CD4-positive, alpha-beta memory T cell (primary cell): ENCODE measurements at places on chromosomes 3 and 15.

DNA sequence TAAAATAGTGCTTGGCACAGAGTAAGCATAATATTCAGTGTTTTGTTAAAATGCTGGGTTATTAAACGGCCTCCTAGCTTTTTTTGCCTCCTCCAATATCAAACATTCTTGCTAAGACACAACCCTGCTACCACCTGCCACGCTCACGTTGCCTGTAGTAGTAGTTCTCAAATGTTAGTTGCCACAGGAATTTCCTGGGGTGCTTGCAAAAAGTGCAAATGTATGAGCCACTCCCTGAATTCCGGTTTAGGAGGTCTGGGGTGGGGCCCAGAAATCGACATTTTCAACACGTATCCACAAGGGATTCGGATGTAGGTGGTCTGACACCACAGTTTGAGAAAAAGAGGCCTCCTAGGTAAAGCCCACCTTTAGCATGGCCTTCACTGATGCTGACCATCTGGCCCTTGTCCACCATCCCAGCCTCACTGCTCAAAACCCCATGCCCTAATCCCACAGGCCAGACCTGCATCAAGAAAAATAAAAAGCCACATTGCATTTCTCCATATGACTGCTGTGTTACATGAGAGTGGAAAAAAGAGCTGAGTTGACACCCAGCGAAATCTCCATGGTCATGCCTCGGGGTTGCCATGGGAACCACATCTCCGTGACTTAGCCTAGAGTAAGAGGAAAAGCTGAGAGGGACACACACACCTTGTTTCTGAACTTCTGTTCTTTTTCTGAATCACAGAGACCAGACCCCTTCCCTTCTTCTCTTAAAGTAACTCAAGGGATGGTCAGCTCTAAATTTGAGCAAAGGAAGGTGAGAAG lies 116.4 kb upstream of the HES1 start:
- no peak for DNase-seq

DNA sequence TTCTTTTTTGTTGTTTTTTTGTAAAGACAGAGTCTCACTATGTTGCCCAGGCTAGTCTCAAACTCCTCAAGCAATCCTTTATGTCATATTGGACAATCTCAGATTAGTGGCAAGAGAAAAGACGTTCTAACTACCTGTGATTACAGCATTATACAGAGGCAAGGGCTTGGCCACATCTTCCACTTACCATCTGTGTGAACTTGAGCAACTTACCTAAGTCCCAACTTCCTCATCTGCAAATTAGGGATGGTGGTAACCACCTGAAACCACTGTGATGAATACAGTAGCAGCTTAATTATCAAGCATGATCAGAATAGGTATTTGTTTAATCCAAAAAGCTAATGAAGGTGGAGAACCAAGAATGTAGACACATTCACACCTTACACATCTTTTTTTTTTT lies 16.1 kb downstream of the LRRC2 start:
- DNase-seq, result no peak

GRCh38 chr3:51916418-51916817 lies 13.3 kb upstream of the IQCF1 start:
- no peak for DNase-seq

- DNase-seq, result no peak
These were observed 13.9 kb downstream of the CRYBG3 start for GRCh38 chr3:97835761-97836160.

- no peak for DNase-seq
These were observed 135.5 kb downstream of the STT3B start for GRCh38 chr3:31668242-31668641.

DNA sequence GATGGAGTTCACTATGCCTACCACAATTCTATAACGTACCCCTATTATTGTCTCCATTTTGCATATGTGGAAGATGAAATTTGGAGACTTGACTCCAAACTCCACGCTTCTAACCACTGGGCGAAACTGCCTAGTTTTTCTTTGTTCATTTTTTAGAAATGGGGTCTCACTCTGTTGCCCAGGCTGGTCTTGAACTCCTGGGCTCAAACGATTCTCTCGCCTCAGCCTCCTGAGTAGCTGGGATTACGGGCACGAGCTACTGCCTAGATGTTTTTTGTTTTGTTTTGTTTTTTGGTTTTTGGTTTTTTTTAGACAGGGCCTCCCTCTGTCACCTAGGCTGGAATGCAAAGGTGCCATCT lies 584 bp upstream of the RPL32 start:
- no peak for DNase-seq

DNA sequence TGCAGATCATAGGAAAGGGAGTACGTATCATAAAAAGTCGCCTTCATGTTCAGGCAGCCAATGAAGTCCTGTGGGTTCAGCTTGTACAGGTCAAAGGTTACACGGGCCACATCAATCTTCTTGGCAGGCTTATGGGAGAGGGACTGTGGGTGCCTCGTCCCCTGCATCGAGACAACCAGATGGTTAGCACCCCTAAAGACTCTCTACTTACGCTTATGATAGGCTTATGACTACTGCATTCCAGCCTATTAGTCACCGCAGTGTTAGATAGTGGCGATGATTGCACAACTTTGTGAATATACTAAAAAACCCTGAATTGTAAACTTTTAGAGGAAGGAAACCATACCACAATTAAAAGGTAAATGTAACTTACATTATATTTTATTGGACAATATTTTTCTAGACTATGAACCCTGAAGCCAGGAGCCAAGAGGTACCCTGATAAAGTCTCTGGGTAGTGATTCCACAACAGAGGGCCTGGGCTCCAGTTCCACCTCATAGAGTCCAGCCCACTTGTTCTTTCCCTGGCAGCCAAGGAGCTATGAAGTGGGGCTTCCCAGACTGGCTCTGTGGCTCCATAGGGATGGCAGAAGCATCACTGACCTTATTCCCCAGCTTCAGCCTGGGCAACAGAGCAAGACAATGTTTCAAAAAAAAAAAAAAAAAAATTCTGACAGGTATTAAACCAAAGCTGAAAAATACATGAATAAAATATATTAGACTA lies 2.5 kb upstream of the FANCD2 start:
- DNase-seq, result no peak

GRCh38 chr3:48789665-48790064 lies 58.0 kb downstream of the PRKAR2A start:
- no peak for DNase-seq

GRCh38 chr3:134002306-134002705 lies 27.4 kb downstream of the SLCO2A1 start:
- DNase-seq, result no peak

- no peak for DNase-seq
These were observed 108.9 kb upstream of the TRIM42 start for GRCh38 chr3:140568842-140569520.

DNA sequence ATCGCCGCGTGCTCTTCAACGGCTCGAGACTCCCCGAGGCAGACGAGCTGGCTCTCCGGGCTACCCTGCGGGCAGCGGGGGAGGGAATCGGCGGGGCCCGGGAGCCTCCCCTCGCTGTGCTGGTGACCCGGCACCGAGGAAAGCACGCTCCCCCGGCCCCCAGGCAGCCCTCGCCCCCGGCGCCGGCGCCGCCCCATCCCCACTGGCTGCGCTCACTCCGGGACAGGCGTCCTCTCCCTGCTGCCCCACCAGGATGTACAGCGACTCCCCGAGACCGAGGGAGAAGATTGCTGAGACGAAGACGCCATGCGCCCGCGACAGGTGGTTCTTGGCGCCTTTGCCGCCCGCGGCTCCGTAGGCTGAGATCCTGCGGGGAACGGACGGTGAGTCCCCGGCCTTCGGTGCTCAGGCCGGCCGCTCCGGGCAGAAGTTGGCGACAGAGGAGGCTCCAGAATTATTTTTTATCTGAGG lies 1.7 kb downstream of the LTK start:
- peak; percentile 28 for DNase-seq

DNA sequence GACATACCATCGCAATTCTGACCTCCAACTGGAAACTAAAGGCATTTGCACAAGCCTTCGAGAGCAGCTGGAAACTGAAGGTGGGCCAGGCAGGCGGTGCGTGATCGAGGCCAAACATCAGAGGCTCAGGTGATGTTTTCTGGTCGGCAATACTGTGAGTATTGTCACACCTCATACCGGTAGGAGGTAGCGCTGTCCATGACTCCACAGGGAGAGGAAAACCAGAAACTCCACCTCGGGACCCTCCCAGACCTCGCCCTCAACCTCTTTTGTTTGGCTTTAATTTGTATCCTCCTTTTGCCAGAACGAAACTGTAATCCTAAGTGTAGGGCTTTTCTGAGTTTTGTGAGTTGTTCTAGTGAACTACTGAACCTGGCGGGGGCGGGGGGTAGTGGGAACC lies 43.6 kb downstream of the LDHAL6B start:
- no peak for DNase-seq

- DNase-seq, result no peak
These were observed 409.7 kb downstream of the MAGI1 start for GRCh38 chr3:65628978-65629377.

GRCh38 chr3:102827386-102827785 lies 392.6 kb downstream of the ZPLD1 start:
- no peak for DNase-seq

DNA sequence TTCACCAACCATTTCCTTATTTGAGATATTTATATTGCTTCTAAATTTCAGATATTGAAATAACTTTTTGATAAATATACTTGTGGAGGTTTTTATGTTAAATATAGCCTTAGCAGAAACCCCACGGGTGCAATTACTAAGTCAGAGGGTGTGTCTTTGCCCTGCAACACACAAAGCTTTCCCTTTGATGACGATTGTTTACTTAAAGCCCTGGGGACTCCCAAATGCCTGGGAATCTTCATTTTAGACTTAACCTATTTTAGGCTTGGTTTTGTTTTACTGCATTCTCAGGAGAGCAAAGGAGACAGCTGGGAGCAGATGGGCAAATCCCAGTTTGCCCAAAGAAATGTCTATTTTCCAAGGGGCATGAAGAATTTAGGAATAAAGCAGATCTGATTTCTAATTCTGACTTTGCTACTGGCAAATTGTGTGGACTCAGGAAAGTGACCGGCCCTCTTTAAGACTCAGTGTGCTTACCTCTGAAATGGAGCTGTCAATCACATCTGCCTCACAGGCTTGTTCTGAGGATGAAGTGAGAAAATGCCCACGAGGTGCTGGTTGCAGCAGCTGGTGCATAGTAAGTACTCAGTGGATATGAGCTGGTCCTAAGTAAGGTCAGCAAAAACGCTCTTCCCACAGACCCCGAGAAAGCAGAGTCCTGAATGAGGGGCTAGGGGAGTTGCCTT lies 49.3 kb upstream of the CA12 start:
- DNase-seq, result no peak

GRCh38 chr3:28669870-28670269 lies 321.2 kb upstream of the AZI2 start:
- no peak for DNase-seq

- DNase-seq, result no peak
These were observed 22.9 kb upstream of the TNFSF10 start for GRCh38 chr3:172546105-172546504.

- DNase-seq, result no peak
These were observed 72.6 kb upstream of the CDIN1 start for GRCh38 chr15:36506733-36507356.

- no peak for DNase-seq
These were observed 181.9 kb upstream of the UBE2E1 start for GRCh38 chr3:23623844-23624243.

DNA sequence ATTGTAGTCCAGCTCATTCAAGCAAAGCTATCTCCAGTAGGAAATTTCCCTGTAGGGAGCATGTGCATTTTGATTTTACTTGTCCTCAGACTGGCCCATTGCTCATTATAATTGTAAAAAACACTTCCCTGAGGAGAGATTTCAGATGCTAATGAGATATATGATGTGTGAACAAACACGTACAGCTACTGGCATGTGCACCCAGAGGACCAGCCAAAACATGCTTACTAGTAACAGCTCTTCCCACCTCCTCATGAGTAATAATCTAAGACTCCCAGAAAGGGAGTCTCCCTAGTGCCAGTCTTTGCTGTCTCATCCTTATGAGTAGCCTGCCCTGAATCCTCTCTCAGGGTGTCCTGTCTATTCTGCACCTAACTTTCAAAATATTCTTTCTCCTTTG lies 43.4 kb downstream of the FBXO22 start:
- DNase-seq, result no peak

DNA sequence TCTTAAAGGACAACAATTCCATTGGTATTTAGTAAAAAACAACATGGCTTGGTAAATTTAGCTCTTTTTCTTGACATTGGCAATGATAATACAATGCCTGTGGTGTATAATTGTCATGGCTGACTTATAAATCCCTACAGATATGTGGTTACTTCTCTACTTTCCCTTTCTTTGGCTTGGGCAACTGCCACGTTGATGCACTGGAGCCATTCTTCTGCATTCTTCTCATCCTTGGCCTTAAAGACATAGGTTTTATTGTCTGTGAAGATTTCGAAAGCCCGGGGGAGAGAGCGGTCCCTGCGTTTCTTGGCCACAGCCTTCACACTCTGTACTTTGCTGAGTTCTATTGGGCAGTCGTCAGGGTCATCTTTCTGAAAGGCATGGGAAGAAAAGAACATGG lies 101.1 kb upstream of the CCNL1 start:
- no peak for DNase-seq

DNA sequence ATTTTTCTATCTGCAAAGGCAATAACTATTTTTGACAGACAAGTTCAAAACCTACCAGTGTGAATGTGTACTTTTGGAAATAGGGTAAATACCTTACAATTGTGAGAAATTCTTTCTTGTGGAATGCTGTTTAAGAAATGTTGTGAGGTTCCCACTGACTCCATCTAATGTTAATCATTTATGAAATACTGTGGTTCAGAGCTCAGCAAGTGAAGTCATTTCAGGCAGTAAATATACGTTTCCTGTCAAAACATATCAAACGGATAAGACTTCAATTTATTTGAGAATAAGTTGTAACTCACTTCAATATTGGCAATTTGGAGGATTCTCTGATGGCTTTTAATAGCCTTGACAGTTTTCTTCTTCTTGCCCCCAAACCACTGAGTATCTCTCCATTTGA lies 16.4 kb downstream of the TAFA4 start:
- DNase-seq, result no peak

DNA sequence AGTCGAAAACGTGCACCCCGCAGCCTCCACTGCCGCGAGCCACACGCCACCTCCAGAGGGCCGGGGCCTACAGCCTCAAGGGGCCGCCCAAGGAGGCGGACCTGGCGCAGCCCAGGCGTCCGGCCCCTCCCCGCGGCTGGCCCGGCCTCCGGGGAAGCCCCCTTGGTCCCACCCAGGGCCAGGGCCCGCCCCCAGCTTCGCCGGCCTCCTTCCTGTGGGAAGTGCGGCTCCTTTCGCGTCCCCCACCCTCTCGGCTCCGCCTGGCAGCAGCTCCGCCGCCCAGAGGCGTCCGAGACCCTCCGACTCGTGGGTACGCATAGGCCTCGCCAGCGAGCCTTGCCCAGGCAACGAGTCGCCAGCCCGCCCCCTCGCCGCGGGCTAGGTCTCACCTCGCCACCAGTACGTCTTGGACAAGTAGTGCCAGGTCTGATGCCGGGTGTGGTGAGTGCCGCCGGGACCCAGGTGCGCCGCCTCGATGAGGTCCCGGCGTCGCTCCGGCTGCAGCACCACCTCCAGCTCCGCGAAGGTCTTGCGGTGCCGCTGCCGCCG lies 642 bp downstream of the ZBTB11 start:
- peak; percentile 95 for DNase-seq

GRCh38 chr15:39784125-39784524 lies 1.5 kb upstream of the FSIP1 start:
- DNase-seq, result no peak

- no peak for DNase-seq
These were observed 27.9 kb downstream of the USP3 start for GRCh38 chr15:63532307-63532744.
